Glomerular endothelial cell (primary cell): ENCODE measurements at places on chromosomes 2 and 18. TPM values are rescaled to one million over a fixed set of nuclear protein-coding genes. Genes with fewer than 3 reads are reported as not detected.

RAD51AP2 gene
- total RNA-seq, result not detected in 2 replicates

CUL3 gene
- 52.7 and 69.4 TPM in 2 replicates for total RNA-seq

NT5DC4 gene
- total RNA-seq, result not detected in 2 replicates

CXCR4 gene
- 68.4 and 211 TPM in 2 replicates for total RNA-seq

PLB1 gene
- total RNA-seq, result 0.53 and 1.6 TPM in 2 replicates

SPC25 gene
- 1.6 and 6.4 TPM in 2 replicates for total RNA-seq

C2orf80 gene
- total RNA-seq, result not detected in 2 replicates

ARHGAP15 gene
- total RNA-seq, result not detected in 2 replicates

CFAP53 gene
- 0.10 and 0.18 TPM in 2 replicates for total RNA-seq

DNA sequence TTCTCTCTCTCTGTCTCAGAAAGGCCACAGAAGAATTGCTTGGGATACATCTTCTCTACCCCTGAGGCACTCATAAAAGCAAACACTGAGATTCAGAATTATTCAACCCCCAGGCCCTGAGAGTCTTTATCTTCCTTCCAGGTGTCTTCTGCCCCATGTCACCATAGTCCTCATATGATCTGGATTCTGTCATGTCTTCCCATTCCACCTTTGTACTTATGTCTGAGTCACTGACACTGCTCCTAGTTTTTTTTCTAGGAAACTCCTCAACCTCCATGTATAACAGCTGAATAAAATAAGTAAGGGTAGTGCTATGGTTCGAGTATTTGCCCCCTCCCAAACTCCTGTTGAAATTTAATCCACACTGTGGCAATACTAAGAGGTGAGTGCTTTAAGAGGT, 11.6 kb downstream of the HIBCH start:
- DNase-seq, result no peak

DNA sequence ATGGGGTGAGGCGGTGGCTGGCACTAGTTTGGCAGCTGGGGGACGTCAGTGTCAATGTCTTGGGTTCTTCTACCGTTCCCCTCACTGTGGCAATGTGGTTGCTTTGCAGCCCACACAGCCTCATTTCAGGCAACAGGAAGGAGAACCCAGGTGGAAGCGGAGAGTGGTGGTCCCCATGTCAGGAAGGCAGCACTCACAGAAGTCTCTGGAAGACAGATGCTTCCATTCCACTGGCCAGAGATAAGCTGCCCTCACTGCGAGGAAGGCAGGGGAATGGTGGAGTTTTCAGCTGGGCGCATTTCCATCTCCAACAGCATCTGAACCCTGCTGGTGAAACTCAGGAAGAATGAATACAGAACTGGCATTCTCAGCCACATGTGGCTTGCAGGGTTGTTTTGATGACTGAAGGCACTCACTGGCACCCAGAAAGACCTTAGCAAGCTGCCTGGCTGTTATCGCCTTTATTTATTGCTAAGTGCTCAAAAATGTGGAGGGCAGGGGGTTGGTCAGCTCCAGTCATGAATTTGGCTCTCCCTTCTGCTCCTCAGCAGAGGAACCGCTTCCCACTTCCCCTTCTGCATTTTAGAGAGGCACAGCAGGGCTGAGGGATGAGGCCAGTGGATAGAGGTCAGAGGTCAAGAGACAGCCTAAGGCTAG, 19.4 kb downstream of the KCNIP3 start:
- no peak for DNase-seq

DNA sequence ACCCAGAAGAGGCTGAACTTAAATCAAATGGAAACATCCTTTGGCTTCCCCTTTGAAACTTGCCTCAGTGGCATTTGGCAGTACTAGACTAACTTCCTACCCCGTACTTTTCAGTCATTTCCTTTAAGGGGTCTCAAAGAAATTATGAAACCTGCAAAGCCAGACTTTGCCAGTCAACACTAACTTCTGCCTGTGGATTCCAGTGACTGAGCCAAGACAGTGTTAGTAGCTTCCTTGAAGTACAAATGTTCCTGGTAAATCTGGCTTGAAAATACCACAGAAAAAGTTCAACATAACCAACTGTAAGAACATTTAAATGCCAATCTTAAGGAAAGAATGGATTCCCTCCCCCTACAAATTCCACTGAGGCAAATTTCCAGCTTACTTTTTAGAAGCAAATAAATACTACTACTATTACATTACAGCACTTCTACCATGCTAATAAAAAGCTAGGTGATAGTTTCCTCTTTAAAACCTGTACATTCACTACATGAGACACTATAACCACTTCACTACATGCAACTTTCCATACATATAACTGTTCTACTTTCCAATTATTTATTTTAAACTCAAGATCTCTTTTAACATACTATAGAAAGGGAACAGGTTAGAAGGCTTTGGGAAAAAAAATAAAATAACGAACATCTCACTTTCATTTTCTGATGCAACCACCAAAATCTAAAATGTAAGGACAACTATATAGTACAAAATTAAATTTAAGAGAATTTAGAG, 2.4 kb downstream of the PELI1 start:
- DNase-seq, result no peak

DNA sequence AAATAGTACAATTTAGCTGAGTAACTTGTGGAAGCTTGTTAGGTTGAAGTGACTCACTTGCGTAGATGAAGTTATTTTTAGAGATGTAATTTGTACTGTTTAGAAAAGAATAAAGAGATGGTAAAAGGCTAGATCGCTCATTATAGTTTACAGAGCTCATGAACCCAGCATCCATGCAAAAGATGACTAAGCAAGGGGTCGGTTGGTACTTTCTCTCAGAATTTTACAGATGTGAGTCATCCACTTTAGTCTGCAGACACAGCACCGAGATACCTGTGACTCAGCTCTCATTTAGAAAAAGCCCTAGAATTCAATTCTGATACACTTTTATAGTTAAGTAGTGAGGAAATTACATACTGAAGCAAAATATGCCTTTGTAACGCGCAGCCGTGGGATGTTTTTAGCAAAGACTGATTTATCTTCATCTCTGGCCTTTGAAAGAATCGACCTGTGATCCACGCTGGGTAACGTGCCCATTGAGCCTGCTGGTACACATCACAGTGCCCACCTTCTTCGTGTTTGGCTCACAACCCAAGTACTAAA, 116.5 kb upstream of the FOSL2 start:
- peak; percentile 92 for DNase-seq

DNA sequence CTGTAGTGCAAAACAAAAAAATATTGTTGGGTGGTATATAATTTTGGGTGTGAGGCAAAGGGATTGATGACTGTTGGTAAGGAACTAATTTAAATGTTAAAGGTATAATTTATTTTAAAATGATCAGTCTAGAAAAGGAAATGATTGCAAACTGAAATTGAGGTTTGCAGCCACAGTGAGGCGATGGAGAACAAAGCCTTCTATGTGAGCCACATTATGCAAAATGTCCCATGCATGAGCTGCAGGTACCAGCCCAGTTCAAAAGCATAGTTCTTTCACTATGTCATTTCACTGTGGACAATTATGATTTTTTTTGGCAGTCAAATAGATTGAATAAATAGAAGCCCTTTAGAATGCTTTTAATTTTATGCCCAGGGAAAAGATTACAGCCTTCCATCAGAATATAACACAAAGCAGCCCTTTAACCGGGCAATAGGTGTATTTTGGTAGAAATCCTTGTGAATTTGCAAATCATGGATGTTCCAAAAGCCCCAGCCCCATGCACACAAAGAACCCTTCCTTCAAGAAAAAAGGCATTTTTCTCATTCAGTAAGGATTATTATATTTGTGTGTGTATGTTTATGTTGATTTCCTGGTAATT, 1.7 kb downstream of the MAP2 start:
- no peak for DNase-seq

DNA sequence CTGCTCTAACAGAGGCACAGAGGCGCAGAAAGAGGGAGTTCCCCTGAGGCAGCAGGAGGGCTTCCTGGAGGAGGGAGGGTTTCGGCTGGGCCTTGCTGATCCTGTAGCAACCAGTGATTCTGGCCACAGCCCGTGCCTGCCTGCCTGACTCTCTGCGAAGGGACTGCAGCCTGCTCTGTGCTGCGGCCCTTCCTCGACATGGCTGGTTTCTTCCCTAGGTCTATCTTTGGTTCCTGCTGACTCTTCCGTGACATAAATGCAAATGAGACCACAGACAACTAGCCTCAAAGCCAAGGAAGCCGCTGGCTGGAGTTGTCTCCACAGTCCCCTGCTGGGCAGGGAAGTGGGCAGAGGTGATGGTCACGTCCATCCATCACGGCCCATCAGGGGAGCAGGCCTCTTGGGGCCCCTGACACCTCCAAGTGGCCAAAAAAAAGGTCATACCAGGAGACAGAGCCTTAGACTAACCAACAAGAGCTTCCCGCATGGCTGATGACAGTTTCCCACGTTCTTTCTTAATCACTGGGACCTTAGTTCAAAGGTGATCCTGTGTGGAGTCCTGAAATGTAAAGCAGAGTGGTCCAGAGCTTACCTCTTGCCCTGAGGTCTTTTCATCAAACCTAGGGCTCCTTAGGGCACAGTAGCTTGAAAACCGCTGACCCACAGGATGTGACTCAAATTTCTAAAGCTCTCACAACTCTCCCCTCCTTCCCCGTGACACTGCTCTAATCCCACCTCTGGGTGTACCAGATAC, 55.3 kb downstream of the HS1BP3 start:
- DNase-seq, result no peak

- DNase-seq, result no peak
Measured at GRCh38 chr18:35511833-35512232, 14.1 kb upstream of the INO80C start.

- DNase-seq, result no peak
Measured at GRCh38 chr2:229118927-229119326, 152.2 kb downstream of the PID1 start.

GRCh38 chr2:168416555-168416954, 39.5 kb upstream of the CERS6 start:
- no peak for DNase-seq

DNA sequence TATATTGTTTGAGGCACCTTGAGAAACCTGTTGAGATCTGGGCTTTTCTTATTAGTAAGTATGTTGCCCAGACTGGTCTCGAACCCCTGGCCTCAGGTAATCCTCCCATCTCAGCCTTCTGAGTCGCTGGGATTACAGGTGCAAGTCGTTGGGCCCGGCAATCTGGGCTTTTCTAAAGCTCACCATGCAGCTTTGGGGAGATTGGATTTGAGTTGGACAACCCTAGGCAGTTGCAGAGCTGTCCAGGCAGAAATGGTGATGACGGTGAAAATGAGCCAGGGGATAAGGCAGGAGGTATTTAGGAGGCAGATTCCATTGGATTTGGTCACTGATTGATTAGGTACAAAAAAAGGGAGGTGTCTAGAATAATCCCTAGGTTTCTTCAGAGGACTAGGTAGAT, 16.2 kb downstream of the NEDD4L start:
- no peak for DNase-seq

DNA sequence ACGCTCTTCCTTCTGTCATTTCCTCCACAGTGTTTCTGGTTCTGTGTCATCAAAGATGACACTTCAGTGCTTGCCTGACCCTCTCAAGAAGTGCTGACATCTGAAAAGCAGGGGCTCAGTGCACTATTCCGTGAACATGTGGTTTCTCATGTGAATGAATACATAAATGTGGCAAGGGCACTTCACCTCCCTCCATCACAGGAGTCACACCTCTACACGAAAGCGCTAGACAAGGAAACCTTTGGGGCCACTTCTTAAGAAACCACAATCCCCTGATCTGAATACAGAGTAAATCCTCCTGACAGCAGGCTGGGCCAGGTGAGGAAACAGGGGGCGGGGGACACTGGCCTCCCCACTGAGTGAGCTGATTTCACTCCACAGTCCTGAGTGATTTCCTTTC, 145.8 kb upstream of the ACAA2 start:
- DNase-seq, result no peak

GRCh38 chr2:160941290-160941846, 218.9 kb upstream of the TANK start:
- no peak for DNase-seq

DNA sequence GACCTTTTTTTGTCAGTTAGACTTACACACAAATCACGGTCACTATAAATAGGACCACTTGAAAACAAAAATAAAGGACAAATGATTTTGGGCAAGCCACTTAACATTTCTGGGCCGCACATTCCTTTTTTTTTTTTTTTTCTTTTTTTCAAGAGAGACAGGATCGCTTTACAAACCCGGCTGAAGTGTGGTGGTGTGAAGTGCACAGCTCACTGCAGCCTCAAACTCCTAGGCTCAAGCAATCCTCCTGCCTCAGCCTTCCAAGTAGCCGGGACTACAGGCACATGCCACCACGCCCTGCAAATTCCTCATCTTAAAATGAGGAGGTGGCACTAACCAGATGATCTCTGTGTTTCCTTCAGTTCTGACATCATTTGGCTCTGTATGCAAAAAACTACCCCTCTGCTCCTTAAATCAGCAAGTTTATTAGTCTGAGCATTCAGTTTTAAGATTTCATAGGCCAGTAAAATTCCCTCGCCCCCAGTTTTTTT, 28.3 kb upstream of the MRO start:
- DNase-seq, result no peak
